ENCODE measurements at places on chromosomes 1 and 21.

DNA sequence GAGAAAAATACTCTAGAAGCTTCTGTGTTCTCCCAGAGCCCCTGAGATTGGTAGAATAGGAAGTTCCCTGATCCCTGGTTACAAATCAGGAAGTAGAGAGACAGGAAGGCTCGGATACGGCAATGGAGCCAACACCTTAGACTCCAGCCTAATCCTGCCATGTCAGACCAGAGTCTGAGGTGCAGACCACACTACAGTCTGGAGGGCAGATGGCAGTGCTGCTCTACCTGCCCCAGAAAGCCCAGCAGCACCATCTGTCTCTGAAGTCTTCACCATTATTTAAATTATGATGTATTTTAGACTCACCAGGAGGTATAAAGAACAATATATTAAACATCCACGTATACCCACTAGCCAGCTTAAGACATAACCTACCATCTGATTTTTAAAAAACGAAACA is 93.0 kb downstream of the MTR start:
- no peak for DNase-seq

DNA sequence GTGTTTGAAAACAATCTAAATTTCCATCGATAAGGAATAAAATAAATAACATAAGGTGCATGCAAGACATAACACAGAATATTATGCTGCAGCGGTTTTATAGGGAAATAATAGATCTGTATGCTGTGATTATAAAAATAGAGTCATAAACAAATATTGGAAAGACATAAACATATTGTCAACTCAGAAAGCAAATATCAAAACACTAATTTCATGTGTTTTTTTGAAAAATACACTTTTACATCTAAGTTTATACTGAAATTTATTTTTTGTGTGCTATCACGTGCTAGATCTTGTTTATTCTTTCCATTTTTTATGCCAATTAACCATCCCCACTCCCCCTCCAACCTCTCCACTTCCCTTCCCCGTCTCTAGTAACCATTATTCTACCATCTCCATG is 9.4 kb downstream of the OR6K3 start:
- no peak for DNase-seq

DNA sequence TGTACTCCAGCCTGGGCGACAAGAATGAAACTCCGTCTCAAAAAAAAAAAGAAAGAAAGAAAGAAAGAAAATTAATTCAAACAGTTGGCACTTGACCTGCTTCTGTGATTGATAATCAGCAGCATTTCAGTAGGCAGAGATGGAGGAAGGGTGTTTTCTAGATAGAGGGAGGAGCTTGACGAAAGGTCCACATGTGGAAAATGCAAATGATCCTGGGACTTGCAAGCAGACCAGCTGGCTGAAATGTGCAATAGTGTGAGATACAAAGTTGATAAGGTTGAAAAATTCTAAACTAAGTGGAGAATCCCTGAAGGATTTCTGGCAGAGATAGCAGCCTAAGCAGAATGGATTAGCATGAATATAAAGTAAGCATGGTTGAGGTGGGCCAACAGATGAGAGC is 4.2 kb downstream of the ELAPOR1 start:
- no peak for DNase-seq

DNA sequence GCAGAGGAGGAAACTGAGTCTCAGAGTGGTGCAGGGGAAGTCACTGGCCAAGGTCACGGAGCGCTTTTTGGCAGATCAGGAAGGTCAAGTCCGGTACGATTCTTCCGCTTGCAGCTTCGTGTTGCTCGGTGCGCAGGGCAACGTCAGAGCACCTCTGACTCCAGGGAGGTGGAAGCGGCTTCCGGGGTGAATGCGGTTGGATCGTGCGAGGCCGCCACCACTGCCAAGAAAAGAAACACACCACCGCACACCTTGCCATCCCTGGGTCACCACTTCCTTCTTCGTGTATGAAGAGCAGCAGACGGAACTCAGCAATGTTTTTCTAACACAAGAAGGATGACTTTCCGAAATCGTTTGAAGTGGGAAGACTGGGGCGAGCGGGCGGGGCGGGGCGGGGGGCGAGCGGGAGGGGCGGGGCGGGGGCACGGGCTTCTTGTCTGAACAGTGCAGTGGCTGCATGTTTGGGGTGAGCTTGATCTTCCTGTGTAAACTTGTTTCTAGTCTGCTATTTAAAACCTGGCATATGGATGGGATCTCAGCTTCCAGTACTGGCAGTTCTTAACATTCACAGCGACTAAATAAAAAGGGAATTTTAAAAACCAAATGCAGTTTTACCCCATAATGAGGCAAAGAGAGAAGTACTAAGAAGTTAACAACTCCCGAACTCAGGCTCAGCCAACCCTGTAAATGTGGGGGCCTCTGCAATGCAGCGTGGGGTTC is 300.0 kb downstream of the RRAGC start:
- DNase-seq, result no peak

DNA sequence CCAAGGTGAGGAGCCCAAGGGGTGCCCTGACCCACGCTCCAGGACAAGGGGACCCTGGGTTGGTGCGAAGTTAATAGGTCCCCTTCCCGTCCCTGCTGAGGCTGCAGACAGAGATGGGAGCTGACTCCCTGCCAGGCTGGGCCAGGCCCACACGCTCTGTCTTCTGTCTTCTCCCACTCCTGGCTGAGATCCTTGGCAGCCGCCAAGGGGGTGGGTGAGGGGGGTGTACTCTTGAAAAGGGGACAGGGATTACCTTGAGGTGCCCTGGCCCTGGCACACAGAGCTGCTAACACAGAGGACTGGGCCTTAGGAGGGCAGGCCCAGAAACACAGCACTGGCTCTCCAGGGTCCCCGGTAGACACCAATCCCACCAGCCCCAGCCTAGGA is 11.0 kb upstream of the CTRC start:
- no peak for DNase-seq

DNA sequence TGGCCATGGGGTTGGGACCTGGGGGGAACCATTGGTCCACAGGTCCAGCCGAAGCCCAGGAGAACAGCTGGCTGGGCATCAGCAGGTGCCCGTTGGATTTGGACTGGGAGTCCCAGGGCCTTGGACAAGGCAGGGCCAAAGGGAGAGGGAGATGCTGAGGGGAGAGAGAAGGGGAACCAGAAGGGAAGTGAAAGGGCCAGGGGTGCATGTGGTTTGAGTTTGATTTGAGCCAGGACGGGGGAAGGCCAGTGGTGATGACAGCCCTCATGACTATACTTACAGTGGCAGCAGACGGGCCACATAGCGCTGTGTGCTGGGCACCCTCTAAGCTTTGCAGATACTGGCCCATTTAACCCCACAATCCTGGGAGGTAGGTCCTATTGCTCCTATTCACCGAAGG is 18.8 kb downstream of the AGRN start:
- no peak for DNase-seq

- DNase-seq, result no peak
Measured at GRCh38 chr21:45962531-45963231, 18.9 kb upstream of the COL6A1 start.

DNA sequence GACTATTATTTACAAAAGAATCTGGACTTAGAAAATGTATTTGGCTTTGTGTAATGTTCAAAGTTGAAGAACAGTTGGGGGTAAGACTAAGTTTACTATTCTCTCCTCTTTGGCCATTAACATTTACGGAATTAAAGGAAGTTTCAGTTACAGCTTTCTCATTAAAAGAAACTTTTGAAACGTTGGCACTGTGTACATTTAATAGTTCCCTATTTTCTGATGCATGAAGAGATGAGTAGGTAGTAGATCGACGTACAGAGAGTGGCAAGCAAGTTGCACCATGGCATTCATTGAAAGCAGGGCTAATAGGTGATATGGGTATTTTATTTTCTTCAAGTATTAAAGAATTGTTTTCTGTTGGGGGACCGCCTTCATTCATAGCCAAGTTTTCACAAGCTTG is 3.2 kb downstream of the ASPM start:
- no peak for DNase-seq

DNA sequence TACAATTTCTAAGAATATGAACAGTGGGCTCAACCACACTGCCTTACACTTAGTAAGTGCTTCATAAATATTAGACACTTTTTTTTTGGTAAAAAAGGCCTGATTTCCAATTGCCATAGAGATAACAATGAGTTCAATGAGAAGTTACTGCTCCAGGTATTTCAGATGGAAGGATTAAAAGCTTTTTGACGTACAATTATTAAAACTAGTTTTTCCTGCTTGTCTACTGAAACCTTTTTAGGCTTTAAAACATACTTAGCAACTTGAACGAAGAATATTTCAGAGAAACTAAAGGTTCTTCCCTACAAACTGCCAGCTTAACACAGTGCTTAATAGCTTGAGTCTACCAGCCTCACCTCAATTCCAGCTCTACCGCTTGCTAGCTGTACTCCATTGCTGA is 43.7 kb downstream of the TRIT1 start:
- DNase-seq, result no peak

GRCh38 chr1:224219612-224220059 is 36.6 kb downstream of the DEGS1 start:
- no peak for DNase-seq

DNA sequence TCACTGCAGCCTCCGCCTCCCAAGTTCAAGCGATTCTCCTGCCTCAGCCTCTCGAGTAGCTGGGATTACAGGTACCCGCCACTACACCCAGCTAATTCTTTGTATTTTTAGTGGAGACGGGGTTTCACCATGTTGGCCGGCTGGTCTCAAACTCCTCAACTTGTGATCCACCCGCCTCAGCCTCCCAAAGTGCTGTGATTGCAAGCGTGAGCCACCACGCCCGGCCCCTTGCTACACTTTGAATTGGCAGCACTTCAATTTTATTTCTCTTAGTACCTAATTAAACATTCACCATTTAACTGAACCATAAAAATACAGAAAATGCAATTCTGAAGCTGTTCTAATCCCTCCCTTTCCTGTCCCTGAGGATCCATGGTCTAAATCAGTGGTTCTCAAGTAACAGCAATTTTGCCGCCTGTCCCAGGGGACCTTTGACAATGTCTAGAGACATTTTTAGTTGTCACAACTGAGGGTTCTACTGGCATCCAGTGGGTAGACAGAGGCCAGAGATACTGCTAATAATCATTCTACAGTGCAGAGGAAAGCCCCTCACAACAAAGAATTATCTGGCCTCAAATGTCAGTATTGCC is 4.3 kb upstream of the BCL2L15 start:
- no peak for DNase-seq

DNA sequence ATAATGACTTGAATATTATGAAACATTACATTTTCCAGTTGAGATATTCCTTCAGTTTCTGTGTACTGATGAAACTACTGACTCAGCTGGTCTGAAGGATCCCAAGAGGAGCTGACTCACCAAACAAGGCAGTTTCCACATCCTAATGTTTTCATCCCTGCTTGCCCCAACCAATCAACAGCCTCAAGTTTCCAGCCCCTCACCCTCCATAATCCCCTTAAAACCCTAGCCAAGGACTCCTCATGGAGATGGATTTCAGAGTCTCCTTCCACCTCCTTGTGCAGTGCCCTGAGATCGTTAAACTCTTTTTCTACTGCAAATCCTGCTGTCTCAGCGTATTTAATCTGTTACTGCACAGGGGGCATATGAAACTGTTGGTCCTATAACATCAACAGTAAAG is 83.1 kb upstream of the HAO2 start:
- peak; percentile 70 for DNase-seq

- no peak for DNase-seq
Measured at GRCh38 chr1:36894824-36895223, 139.5 kb downstream of the GRIK3 start.

- DNase-seq, result no peak
Measured at GRCh38 chr1:230976825-230977747, 1.6 kb downstream of the TTC13 start.

Data from non-pigmented ciliary epithelial cell (primary cell).